ENCODE measurements at places on chromosomes 1 and 21.
A peak's percentile ranks its signal among the peaks of the same experiment; 100 is the strongest.

GRCh38 chr1:88216441-88216840, 467.6 kb upstream of the PKN2 start:
- DNase-seq: no peak

DNA sequence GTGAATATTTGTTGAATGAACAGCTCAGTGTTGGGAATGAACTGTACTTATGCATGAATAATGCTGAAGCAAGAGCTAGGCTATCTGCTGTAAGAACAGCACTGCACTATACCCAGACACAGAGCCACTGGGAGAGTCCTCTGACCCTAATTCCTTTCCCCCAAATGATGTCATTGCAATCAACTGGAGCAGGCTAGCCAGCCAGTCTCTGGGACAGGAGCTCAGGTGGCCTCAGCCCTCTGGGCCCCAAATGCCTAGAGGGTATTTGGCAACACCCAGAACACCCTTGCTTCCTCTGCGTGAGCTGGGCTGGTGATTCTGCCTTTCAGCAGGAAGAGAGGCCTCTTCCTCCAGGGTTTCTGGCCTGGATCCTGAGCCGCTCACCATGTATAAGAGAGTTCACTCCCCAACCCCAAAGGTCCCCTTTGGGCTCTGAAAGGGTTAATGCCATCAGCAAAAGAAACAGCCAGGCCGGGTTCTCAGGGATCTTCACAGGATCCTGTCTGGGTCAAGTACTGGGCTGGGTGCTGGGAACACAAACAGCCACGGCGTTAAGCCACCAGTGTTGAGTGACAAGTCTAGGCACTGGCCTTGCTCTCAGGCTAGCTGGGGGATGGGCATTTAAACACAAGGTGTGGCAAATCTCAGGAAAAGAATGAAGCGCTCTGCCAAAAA, 3.7 kb upstream of the PADI4 start:
- DNase-seq: no peak

- no peak for DNase-seq
These were observed 230.3 kb downstream of the CENPF start for GRCh38 chr1:214833178-214833756.

DNA sequence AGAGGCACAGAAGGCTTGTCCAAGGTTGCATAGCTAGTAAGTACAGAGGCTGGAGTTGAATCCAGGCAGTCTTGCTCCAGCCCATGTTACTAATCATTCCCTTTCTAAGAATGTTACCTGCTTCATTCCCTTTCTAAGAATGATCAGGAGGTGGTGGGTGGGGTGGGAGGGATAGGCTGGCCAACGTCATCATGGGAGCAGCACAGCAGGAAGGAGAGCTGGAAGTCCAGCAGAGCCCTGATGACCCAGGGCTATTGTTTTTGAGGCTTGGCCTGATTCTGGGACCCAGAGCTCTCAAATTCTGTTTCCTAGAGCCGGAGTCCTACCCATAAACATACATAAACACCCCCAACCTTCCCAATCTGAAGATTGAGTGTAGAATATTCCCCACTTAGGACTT, 11.8 kb upstream of the CSF1 start:
- no peak for DNase-seq

GRCh38 chr1:229420765-229421164, 13.1 kb downstream of the ACTA1 start:
- DNase-seq: no peak

- peak; percentile 40 for DNase-seq
These were observed 6.9 kb upstream of the CAMK1G start for GRCh38 chr1:209576392-209577197.

DNA sequence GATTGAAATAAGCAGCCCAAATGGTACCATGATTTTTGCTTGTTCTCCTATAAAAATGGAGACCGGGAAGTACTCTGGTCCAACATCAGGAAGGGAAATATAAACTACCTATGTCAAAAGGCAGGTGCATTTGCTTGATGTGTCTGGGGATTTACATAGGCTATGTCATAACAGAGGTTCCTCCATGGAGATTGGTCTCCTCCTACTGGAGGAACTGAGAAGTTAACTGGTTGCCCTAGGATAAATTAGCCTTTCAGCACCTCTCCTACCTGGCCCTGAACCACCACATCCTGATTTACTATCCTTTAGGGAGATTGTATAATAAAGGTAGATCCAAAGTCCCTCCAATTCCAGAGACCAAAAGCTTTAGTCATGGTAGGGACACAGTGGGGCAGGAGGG, 1109.3 kb upstream of the B3GALT2 start:
- DNase-seq: no peak

DNA sequence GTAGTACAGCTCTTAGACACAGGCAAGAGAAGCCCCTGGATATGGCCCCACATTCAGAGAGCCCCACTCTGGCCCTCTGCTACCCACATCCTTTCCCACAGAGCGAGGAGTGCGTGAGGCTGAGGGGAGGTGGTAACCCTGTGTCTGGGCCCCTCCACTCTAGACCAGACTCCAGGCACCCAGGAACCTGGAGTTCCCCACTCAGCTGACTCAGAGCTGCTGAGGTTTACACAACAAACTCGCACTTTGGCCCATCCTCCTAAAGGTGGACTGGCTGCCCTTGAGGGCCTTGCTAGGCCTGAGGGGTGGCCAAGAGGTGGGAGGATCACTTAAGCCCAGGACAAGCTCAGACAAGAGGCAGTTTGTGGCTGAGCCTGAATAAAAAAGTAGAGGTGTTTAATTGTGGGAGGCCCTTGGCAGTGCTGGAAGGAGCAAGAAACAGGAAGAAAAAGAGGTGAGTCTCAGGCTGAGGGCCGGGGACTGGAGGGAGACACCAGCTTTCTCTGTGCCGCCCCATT, 10.7 kb downstream of the MR1 start:
- DNase-seq: no peak

- DNase-seq: no peak
These were observed 344.9 kb downstream of the OMA1 start for GRCh38 chr1:58201492-58202106.

- DNase-seq: no peak
These were observed 14.4 kb downstream of the RALGPS2 start for GRCh38 chr1:178739285-178740045.

DNA sequence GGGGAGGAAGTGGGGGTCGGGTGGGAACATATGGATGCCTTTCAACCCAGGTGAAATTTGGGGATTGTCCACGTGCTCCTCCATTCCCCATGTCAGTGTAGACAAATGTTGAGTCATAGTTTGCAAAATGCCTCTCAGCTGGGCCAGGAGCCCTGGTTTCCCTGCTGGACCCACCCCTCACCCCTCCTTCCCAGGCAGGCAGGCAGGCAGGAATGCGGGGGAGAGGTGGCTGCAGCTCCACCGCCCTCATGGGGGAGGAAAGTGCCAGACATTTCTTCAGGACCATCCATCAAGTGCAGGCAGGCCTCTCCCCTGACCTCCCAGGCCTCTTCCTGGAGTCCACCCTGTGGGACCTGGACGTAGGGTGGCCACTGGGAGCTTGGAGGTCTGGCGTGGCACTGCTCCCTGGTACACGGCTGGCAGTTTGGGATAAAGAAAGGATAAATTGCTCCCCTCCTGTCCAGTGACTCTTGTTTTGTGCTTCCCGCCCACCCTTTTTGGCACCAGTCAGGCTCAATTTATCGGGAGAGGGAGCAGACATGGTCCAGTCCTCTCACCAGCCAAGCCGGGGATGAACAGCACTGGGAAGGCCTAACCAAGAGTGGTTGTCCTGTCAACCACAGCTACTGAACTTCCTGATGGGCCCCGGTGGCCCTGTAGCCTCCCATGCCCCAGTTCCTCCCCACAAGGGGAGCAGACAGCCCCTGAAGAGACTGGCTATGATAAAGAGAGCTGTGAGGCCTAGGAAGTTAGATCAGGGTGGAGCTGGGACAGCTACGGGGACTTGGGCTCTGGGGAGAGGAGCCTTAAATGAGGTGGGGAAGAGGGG, 18.9 kb downstream of the NPR1 start:
- DNase-seq: no peak

DNA sequence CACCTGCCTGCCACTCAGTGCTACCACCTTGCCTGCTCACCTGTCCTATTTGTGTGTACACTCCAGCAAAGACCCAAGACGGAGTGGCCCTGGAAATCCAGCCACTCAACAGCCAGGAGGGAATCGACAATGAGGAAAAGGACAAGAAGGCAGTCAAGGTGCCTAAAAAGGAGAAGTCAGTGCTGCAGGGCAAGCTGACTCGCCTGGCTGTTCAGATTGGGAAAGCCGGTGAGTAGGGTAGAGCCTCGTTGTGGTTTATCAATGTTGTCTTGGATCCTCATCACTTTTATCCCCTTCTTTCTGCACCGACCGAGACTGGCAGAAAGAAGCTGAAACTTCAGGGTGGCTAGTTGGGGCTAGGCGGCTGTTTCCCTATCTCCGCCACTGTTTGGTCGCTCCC, 61.4 kb upstream of the LAX1 start:
- DNase-seq: no peak

DNA sequence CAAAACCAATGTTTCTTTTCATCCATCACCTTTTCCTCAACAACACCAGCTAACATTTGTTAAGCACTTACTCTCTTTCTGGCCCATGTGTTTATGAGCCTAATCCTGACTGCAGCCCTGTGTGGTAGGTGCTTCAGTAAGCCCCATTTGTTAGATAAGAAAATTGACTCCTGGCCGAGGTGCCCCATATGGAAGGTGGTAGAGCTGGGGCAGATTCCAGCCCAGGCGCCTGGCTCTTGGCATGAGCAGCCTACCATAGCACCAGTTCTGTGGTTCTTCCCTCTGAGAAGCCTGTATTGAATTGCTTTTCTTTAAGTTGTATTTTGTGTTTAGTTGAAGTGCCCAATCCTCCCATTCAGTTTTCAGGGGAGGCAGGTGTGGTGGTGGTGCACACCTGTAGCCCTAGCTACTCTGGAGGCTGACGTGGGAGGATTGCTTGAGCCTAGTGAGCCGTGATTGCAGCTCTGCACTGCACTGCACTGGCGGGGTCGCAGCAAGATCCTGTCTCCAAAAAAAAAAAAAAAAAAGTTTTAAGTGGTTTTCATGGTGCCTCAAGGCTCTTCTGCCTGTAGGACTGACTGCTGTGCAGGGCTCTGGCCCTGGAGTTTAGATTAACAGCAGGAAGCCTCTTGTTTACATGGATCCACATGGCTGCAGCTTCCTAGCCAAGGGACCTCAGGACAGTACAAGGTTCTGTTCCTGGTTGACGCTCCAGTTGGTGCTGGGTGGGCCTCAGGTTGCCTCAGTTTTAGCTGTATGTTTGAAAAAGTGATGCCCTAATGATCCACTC, 125.9 kb downstream of the MRPS6 start:
- DNase-seq: no peak

GRCh38 chr1:109485001-109485400, 1.3 kb downstream of the ATXN7L2 start:
- no peak for DNase-seq

DNA sequence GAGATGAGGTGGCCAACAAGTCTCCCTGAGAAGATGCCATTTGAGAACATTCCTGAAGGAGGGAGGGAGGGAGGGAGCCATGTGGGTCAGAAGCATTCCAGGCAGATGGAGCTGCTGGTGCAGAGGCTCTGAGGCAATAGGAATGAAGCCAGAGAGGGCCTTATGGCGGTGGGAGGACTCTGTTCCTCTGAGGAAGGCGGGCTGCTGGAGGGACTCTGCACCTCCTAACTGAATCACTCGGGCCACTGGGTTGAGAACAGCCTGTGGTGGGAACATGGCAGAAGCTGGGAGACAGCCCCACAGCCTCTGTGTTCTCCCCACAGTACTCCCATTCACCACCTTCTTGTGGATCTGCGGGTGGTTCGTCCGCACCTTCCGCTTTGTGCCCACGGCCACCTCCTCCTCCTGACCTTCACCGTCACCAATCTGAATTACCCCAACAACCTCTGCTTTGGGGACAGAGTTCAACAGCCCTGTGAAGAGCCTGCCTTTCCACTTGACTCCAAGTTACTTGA, 2.4 kb upstream of the TMEM125 start:
- DNase-seq: no peak

DNA sequence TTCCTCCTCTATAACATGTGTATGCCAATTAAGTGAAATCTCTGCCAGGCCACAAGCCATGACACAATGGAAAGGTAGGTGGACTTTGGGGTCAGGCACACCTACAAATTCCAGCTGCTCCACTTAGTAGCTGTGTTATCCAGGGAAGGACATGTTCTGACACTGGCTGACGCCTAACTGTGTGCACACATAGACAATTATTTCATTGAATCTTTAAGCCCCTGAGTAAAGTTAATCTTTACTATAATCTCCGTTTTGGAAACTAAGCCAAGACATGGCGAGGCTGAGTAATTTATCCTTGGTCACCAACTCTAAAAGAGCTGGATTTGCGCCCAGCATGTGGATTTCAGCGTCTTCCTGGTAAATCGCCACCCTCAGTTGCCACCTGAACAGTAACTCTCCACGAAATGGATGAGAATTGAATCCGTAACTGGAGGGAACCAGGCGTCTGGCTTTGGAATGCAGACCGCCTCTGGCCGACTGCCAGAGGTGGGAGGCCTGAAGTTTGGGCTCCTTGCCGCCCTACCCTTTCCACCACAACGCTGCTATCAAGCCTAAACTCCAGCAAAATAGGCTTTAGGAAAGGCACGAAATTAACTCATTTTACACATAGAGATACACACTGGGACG, 888 bp upstream of the SNRPE start:
- no peak for DNase-seq

GRCh38 chr1:156822680-156823079, 6.0 kb upstream of the SH2D2A start:
- DNase-seq: no peak
